ENCODE measurements at places on chromosomes 7 and 10.

GRCh38 chr7:101740981-101741725 lies 76.3 kb upstream of the CUX1 start:
- no peak for DNase-seq

DNA sequence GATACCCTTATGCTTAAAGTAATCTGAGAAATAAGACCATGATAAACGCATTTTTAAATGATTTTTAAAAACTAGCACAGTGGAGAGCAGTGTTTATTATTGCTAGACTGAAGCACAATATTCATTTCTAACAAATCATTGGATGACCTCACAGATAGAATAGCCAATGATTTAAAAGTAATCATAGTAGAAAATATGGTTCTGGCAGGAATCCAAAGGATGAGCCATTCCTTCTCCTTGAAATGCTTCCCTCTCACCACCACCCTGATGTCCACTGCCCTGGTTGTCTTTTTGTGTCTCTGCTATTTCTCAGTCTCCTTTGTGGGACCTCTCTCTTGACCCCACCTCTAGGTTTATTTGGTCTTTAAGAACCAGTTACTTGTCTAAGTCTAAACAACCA lies 64.9 kb downstream of the PRKG1 start:
- no peak for DNase-seq

DNA sequence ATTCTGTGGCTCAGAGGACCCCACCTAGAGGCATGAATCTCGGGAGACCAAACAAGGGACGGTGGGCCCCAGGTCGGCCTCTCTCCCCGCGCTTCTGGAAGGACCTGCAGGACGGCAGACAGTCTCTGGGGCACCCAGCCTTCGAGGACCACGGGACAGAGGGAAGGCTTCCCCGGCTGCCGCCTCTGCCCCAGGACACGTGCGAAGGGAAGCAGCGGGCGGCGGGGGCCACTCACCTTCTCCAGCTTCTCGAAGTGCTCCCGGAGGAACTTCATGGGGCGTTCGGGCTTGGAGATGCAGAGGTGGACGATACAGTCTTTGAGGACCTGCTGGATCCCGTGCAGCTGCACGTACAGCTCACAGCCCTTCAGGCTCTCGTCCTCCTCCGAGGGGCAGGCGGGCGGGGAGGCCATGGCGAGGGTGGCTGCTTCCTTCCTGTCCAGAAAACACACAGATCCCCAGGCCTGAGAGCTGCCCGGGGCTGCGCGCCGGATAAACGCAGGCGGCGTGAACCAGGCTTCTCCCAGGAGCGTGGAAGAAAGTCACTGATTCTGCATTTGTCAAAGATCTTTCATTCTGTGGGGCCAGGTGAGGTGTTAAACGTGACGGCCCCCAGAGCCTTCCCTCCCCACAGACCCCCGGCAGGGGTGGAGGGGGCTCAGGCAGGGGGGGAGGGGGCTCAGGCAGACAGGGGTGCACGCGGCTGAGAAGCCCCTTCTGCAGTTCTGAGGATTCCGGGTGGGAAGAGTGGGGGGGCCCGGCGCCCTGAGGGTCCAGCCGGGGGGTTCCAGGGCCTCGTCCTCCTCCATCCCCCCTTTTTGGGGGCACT lies 15.2 kb upstream of the DNAAF5 start:
- no peak for DNase-seq

DNA sequence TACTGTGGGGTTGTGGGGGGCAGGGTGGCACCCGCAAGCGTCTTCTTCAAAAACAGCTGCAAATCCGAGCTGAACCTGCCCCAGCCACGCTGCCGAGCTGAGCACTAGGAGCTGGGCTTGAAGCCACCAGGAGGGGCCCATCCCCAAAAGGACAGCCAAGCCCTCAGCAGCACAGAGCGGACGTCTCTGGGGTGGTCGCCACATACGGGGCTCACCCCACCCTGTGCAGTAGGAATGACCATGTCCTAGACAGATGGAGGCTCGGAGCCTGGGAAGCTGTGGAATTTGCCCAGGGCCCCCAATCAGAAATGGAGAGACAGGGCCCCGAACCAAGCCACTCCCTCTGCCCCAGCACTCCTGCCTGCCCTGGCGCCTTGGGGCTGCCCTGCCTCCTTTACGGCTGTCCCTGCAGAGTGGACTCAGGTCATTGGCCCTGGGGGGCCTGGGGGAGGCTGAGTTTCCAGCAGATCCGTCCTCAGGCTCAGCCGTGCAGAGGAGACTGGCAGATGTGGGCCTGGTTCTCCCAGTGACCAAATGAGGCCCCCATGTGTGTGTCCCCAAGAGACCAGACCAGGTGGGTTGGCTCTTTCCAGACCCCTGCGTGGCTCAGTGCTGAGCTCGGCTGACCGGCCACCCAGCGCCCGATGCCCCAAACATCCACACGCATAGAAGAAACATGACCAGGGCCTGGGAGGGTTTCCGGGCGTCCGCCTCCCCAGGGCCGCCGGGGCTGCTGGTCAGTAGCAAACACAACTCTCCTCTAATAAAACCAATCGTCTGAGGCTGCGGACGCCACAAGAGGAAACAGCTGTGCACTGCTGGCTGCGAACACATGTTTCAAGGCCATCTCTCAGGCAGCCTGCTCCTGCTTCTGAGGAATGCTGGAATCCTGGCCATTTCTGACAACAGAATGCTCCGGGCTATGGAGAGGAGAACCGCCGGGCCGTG lies 54.9 kb downstream of the PDGFA start:
- no peak for DNase-seq

DNA sequence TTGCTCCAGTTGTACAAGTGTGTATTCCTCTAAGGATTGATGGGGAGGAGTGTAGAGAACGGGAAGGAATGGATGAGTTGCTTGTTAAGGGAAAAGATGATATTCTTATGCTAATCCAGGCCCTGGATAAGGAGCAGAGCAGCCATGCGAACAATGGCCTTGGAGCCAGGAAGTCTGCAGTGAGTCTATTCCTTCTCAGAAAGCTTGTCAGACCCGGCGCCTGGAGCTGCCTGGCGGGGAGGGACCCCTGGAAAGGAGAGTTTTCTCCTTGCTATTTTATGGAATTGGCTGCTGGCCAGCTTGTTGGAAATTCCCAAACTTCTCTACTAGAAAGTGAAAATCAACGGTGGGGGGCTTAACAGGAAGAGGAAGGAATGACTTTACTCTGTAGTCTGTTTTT lies 89.1 kb downstream of the MMRN2 start:
- no peak for DNase-seq

- DNase-seq, result no peak
Measured at GRCh38 chr7:107843184-107843583, 40.2 kb upstream of the SLC26A3 start.

Data from T-helper 17 cell (primary cell).